Esophagus mucosa (tissue), 1 donor: ENCODE measurements at places on chromosomes 3 and 15.

DNA sequence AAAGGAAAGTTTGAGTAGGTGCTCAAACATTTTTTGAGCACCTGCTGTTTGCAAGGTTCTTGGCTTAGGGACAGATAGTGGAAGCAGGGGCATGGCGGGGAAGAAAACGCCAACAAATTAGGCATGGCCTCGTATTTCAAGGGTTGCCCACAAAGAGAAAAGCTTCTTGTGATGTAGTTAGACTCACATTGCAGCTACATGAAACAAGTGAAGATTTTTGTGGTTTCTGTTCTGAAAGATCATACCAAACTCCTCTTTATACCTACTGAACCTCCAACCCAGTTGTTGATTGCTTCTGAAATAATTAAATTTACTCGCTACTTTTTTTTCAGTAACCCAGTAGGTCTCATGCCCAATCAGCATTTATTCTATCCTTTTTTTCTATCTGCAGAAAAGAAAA lies 23.5 kb upstream of the RARB start:
- no peak for ATAC-seq

DNA sequence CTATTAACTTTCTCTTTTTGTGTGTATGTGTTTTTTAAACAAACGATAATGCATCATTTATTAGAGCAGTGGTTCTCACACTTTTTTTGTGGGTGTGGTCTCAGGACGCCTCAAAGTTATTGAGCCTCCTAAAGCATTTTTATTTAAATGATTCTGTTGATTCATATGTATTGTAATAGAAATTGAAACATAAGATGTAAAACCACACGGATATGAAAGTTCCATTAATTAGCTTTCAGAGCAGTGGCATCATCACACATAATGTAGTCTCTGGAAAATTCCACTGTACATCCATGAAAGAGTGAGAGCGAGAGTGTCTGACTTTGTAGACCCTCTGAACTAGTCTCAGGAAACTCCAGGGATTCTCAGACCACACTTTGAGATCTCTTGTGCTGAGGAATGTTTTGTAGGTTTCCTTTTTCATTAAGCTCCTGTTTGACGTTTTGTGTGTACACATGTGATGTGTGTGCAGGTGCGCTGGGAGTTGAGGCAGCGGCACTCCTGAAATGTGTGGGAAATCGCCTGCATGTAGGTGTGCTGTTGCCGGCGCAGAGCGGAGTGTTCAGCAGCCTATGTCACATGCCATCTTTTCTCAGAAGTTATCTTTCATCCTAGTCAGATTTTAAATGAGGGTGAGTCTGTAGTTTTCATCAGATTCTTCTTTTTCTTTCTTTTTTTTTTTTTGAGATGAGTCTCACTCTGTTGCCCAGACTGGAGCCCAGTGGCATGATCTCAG lies 5.3 kb upstream of the TRAK1 start:
- no peak for ATAC-seq

DNA sequence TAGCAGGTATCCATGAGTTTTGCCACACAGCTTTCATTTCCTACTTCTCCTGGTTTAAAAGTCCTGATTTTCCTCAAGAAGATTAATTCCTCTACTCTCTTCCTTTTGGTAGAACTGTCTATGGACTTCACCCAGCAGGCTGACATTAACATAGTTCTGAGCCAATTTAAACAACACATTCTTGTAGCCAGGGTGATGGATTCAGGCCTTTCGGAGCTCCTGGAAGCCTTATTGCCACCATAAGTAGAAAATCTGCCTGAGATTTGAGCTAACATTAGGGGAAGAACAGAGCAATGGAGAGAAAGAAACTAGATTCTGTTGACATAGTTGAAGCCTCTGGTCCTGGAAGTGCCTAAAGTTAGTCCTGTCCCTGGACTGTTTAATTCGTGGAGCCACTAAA lies 449.8 kb downstream of the TAFA4 start:
- no peak for ATAC-seq

- no peak for ATAC-seq
These were observed 665.3 kb downstream of the FHIT start for GRCh38 chr3:60585918-60586317.

- ATAC-seq, result no peak
These were observed 62.8 kb upstream of the SEC22A start for GRCh38 chr3:123138839-123139444.

DNA sequence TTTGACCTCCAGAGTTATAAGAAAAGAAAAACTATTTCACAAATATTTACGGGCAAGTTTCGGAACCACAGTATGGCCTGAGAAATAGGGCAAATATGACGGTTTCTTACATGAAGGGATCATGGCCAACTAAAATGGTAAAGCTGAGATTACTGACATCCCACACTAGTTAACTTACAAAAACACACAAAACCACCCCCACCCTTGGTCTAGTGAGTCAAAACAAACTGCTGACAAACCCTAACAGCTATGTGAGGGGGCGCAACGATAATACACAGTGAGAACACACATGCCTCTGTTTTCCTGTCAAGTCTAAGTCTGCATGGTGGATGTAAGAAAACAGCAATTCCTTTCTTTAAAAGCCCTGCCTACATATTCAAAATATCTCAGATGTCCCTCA lies 32.3 kb downstream of the CBLB start:
- ATAC-seq, result no peak

GRCh38 chr3:64083575-64083974 lies 60.3 kb upstream of the PSMD6 start:
- ATAC-seq, result no peak

GRCh38 chr3:138898301-138898700 lies 48.6 kb downstream of the FOXL2 start:
- ATAC-seq, result no peak

GRCh38 chr3:100386437-100387074 lies 14.3 kb downstream of the TOMM70 start:
- no peak for ATAC-seq
